GM23248 (cell line): ENCODE measurements at places on chromosomes 3 and 15. TPM values are rescaled to one million over a fixed set of nuclear protein-coding genes. Genes with fewer than 3 reads are reported as not detected.

DNA sequence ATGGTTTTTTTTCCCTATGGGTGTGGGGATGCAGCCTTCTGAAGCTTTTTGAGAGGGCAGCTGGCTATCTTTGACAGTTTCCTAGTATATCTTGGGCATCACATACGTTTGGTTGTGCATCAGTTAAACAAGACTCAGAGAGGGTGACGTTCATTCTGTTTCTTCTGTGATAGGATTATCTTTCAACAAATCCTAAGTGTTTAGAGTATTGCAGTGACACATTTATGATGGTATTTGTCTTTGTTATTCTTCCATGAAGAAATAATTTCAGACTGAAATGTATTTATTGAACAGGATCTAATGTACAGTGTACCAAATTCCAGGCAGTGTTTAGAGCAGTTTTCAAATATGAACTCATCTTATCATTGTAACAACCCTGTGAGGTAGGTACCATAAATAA, 114.4 kb downstream of the PLCL2 start:
- DNase-seq, result no peak
- H3K27me3 ChIP-seq, result no peaks in the 10 kb centered on the region
- no peak overlapping the region for H3K27ac ChIP-seq
- H3K4me1 ChIP-seq, result no peaks in the 10 kb centered on the region
- H3K4me3 ChIP-seq, result no peak overlapping the region

- peaks cover 54% of the 10 kb centered on the region for H3K27me3 ChIP-seq
- no peak overlapping the region for H3K27ac ChIP-seq
- no peak overlapping the region for H3K4me3 ChIP-seq
- no peak for DNase-seq
- no peaks in the 10 kb centered on the region for H3K36me3 ChIP-seq
Measured at GRCh38 chr15:96593735-96594134, 263.2 kb downstream of the NR2F2 start.

DNA sequence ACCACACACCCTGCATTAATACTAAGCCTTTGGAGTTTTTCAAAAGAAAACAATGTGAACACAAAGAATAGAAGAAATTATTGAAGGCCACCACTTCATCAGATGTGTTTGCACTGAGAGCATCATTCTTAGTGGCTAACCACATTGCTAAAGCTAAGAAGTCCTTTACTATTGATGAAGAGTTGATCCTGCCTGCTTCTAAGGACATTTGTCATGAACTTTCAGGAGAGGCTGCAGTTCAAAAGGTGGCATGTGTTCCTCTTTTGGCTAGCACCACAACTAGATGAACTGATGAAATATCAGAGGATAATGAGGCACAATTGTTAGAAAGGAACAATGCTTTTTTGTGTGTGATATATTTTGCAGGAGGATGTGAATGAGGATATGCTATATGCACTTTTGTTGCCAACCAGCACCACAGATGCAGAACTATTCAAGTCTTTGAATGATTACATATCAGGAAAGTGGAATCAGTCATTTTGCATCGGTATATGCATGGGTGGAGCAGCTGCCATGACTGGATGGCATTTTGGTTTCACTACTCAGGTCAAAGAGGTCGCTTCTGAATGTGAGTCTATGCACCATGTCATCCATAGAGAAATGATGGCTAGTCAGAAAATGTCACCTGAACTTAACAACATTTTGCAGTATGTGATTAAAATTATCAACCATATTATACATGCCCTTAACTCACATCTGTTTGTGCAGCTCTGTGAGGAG, 2.5 kb upstream of the EID1 start:
- H3K36me3 ChIP-seq, result peaks cover 6% of the 10 kb centered on the region; the same call in 1 of the 2 replicates
- H3K27ac ChIP-seq, result no peak overlapping the region
- no peak for DNase-seq
- peaks cover 16% of the 10 kb centered on the region for H3K4me1 ChIP-seq
- no peak overlapping the region for H3K4me3 ChIP-seq

DNA sequence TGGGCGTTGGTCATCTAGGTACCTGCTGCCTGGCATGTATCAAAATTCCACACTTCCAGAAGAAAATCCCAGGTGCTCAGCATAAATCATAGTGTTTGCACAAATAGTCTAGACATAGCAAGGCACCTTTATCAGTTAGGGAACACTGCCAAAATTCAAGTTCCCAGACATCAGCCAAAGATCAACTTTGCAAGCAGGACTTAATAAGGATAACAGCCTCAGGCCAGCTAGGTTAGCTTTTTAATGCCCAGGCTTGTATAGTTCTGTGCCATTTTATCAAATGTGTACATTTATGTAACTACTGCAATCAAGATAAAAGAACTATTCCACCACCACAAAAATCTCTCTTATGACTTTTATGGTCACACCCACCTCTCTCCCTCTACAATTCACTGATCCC, 30.7 kb downstream of the DZIP3 start:
- no peak overlapping the region for H3K27ac ChIP-seq
- H3K4me1 ChIP-seq, result no peaks in the 10 kb centered on the region
- no peaks in the 10 kb centered on the region for H3K36me3 ChIP-seq
- H3K4me3 ChIP-seq, result no peak overlapping the region
- DNase-seq, result no peak

IL17RD gene
- 0.76 and 1.2 TPM in 2 replicates for total RNA-seq
